HTR-8/SVneo (cell line): ENCODE measurements at places on chromosomes 6 and 20.

DNA sequence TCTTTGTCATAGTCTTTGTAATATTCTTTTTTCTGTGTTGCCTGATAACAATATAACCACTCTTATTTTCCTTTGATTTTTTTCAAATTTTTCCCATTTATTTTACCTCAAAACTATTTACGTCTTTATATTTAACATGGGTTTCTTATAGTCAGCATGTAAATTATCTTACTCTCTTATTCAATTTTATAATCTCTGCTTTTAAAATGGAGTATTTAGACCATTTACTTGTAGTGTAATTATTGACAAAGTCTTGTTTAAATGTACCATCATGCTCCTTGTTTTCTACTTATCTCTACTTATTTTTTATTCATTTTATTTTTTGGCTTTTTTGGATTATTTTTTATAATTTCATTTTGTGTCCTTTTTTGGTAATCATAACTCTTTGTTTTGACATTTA lies 476.5 kb upstream of the MAP3K7 start:
- DNase-seq = no peak

DNA sequence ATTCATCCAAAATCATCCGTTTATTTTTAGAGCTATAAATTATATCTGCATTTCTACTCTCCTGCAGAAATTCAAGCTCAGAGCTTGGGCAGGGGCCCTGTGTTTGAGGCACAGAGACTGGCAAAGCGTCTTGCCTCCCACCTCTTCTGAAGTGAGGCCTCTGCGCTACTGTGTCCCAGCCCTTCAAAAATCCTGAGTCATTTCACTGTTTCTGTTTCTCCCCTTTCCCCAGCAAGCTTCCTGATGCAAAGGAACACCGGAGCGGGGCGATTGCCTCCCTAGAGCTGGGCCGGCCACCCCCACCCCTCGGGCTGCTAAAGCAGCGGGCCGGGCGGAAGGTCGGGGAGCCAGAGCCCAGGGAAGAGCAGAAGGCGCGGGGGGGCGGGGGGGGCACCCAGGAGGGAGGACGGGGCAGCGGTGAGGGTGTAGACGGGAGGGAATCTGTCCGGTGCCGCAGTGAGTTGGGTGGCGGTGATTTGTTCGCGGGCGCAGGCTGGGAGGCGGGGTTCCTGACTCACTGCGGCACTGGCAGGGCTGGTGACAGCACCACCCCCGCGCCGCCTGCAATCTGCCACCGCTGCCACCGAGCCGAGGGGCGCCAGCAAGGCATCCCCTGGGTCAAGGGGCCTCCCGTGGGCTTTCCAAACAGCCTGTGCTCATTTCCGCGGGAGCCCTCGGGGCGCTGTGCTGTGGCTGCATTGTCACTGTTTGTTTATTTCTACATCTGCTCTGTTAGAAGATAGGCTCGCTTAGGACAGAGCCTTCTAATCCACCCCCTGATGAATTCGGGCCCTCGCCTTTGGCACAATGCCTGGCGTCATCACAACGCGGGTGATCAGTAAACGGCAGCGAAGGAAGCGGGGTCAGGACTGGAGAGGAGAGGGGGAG lies 46.5 kb upstream of the SNAP25 start:
- DNase-seq = peak; percentile 56

GRCh38 chr6:105178110-105178509 lies 1.7 kb downstream of the POPDC3 start:
- DNase-seq = peak; percentile 30

GRCh38 chr20:50903353-50904051 lies 27.7 kb downstream of the ADNP start:
- DNase-seq = no peak

DNA sequence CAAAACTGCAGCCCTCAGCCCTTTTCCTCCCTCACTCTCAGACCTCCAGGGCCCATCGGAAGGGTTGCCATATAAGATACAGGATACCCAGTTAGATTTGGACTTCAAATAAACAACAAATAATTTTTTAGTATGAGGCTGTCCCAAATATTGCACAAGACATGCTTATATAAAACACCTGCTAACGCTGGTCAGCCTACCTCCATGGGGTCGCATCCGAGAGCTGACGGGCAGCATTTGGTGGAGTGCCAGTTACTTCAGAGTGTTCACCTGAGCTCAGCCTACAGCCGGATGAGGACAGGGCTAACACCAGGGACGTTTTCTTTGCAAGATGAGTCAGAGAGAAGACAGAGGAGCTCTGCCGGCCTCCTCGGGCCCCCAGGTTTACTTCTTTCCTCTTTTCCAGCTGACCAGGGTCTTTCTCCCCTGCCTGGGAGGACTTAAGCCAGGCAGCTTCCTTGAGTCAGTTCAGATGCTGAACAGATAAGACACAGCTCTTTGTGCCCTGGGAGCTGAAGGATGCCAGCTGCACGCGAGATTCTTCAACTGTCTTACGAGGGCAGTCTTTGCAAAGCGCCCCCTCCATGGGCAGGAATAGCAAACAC lies 141.2 kb upstream of the KCNG1 start:
- no peak for DNase-seq

GRCh38 chr6:156976216-156977127 lies 199.3 kb downstream of the ARID1B start:
- DNase-seq = no peak
